Activated CD4-positive, alpha-beta T cell treated with anti-CD3 and anti-CD28 coated beads, Interleukin-2, amount 50 U/mL, for 48 hours (primary cell): ENCODE measurements at places on chromosomes 11 and 22.

GRCh38 chr11:44811841-44812448, 85.2 kb downstream of the TSPAN18 start:
- no peak for DNase-seq

- no peak for DNase-seq
Observed at GRCh38 chr22:19879643-19879991, 24.9 kb upstream of the GNB1L start.

DNA sequence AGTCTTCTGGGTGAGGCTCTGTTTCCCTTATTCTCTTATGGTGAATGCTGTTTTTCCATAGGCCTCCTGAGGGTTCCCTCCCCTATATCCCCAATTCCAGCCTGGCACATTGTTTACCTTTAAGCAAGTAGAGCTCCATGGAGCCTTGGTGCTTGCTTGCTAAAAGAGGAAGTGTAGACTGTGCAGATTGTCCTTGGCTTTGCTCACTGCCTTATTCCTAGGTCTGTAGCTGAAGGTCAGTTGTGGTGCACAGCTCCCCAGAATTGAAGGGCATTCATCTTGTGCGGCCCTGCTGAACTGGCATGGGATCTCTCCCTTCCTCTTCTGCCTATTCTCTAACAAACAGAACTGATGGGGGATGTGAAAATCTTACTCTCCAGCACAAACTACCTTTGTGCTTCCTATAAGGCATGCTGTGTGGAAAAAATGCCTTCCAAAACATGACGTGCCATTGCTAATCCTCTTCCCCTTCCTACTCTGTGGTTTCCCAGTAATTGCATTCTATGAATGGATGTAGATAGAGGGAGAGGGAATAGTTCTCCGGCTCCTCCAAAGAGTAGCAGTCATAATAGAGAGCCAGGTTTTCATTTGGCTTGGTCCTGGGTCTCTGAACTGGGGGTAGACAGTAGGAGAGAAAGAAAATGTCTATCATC, 34.2 kb upstream of the PLET1 start:
- no peak for DNase-seq

DNA sequence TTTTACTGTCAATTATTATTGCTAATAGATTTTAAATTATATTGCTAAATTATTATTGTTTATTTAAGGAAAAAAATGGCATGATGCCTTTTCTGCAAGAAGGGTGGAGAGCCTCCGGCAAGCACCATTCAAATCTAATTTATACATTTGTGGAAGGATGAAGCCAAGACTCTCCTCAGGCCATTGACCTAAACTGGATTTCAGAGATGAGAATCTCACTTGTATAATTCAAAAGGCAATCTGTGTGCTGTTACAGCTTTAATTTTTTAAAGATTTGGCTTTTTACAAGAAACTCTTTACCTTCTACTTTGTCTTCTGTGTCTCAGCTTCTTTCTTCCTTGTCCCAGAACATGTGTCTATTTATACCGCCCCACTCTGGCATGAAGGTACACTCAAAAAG, 722.5 kb downstream of the ETS1 start:
- no peak for DNase-seq

DNA sequence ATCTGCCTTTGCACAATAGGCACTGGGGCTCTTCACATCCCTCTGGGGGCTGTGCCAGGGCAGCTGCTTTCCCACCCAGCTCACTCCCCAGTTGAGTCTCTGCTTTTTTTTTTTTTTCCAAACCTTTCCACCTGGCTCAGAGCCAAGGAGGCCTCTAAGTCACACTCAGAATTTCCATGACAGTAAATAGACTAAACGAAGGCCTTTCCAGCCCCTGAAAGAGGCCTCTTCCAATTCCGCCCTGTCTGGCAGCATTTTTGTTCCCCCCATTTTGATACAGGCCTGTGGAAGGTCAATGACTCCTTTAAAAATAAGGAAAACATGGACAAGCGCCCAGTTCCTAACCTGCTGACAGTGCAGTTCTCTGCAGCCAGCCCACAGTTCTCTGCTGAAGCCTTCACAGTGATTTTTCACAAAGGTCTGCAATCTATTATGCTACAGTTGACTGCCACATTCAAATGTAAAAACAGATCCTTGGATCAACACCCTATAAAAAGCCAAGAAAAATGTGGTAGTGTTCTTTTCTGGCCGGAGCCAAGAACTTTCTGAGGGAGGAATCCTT, 107.5 kb upstream of the SESN3 start:
- no peak for DNase-seq

GRCh38 chr11:44138286-44138685, 42.8 kb downstream of the EXT2 start:
- DNase-seq: no peak

DNA sequence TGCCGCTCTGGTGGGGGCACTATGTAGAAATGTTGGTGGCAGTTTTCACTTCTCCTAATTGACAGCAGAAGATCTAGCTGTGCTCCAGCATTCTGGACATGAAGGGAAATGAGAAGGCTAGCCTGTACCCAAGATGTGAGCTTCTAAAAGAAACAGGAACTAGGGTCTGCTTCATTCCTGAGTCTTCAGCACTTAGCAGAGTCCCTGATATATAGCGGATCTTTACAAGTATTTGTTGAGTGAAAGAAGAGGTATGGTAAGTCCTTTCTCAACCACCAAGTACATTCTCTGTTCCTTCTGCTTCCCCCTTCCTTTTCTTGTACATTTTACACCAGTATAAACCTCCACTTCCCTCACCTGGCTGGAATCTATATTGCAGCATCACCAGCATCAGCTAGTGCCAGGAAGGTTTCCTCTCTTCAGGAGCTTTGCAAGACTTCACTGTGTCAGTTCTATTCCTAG, 408.3 kb upstream of the CADM1 start:
- DNase-seq: no peak

GRCh38 chr22:43262990-43263644, 76.2 kb upstream of the TTLL12 start:
- DNase-seq: peak; percentile 20

- no peak for DNase-seq
Observed at GRCh38 chr11:118838905-118839553, 44.7 kb upstream of the CXCR5 start.

- DNase-seq: no peak
Observed at GRCh38 chr11:100105255-100105981, 581.7 kb upstream of the ARHGAP42 start.

DNA sequence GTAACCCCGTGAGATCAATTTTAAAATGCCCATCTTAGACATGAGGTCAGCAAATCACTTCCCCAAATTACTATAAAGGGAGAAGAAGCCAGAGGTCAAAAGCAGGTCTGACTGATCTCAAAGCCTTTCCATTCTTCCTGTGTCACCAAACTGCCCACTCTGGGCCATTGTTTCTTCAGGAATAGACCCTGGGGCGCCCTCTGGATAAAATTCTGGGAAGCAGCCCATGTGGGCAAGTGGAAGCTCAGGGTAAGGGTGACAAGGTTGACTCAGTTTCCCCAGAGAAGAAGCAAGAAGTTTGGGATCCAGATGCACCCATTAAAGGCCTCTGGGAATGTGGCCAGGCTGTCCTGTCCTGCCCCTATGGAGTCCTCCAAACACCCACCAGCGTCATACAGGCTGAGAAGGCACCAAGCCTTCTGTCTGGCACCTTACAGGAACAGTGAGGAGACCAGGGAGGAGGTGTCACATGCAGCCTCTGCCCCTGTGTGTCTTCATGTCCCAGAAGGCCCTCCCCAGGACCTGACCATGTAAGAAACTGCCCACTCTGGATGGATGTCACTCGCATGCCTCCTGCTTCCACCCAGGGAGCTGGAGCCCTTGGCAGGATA, 50.1 kb downstream of the CHST1 start:
- no peak for DNase-seq

DNA sequence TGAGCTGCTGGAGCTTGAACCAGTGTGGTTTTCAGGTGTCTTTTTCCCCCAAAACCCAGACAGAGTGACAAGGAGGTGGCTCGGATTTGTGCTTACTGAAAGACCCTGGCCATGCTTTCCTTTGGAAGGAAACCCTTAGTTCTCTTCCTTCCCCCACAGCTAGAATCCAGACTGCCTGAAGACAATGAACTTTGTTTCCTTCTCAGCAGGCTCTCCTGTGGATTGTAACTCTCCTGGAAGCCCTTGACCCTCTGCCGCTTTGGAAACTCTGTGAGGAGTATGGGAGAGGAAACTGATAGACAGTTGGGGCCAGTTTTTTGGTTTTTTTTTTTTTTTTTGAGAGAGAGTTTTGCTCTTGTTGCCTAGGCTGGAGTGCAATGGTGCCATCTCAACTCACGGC, 62.1 kb upstream of the SESN3 start:
- DNase-seq: no peak

DNA sequence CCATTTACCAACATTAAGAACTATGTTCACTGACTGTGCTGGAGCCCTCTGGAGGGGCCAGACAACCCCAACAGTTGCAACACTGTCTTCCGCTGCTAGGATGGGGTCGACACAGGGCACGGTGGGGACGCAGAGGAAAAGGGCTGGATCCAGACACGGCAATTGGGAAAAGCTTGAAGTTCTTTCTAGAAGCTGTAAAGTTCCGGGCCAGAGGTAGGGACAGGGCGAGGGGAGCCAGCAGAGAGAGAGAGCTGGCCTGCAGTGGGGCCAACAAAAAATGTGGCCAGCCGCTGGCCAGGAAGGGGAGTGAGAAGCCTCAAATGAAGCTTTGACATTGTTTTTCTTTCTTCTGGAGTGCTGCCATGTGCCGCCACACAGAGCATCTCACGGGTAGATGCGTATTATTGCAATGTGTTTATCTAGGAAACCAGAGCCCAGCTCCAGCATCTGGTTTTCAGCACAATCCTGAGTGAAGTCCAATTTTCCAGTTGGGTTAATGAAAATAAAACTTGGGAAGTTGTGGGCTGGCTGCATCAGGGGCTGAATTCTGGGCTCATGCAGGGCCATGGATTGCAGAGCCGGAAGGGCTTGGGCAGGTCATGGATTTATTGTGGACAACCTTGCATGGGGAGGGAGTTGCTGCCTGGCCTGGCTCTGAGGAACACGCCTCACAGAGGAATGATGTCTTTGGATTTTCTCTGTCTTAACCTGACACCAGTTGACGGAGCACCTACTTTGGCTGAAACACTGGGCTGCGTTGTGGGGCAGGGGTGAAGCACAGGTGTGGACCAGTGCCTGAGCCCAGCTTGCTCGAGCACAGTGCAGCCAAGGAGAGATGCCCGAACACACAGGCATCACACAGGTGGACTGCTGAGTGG, 67.6 kb upstream of the AMPD3 start:
- no peak for DNase-seq

- no peak for DNase-seq
Observed at GRCh38 chr11:119538753-119539152, 115.8 kb upstream of the THY1 start.

DNA sequence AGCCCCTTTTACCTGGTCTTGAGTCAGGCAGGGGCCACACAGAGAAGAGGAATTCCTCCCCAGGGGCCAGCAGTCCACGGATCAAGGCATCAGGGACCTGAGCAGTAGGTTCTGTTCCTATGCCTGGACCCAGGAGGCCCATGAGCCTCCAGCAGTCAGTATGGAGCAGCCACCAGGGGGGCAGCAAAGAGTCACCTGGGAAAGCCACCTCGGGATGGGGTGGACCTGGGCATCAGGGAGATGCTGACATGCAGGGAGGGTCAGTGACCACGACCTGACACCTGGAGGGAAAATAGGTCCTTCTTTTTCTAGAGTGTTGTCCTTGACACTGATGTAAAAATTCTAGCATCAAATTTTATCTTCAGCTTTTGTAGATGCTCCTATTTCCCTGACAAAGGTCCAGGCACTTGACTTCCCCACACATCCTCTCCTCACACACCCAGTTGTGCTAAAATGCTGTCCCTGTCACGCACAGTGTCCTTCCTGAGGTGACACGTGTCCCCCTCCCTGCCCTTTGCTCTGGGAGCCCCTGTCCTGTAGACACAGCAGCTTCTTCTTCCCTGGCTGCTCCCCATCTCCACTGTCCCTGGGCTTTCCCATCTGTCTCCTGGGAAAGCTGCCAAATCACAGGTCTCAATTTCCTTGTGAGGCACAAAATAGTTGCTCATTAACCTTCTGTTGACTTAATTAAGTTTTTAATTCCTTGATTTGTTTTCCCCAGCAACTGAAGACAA, 70.0 kb upstream of the IGLL5 start:
- no peak for DNase-seq

DNA sequence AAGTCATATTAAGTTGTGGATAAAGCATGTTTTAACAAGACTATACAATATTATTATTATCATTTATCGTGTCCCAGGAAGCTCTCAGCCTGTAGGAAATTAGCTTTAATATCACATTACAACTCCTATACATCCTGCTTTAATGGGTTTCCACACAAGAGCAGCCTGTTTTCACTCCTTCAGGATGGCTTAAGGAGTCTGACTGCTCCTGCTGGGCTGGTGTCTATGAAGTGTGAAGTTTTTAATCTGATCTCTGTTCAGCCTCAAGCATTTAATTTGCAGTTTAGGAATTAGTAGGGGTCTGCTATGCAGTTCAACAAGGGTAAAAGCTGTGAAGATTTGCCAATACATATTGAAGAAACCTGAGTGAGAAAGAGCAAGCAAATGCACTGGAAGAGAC, 653.4 kb upstream of the LRRC4C start:
- no peak for DNase-seq

- no peak for DNase-seq
Observed at GRCh38 chr11:73590991-73591390, 6.9 kb downstream of the FAM168A start.

- no peak for DNase-seq
Observed at GRCh38 chr22:25382762-25383161, 163.3 kb downstream of the CRYBB2 start.

GRCh38 chr22:37619991-37620390, 11.4 kb downstream of the GGA1 start:
- DNase-seq: no peak

DNA sequence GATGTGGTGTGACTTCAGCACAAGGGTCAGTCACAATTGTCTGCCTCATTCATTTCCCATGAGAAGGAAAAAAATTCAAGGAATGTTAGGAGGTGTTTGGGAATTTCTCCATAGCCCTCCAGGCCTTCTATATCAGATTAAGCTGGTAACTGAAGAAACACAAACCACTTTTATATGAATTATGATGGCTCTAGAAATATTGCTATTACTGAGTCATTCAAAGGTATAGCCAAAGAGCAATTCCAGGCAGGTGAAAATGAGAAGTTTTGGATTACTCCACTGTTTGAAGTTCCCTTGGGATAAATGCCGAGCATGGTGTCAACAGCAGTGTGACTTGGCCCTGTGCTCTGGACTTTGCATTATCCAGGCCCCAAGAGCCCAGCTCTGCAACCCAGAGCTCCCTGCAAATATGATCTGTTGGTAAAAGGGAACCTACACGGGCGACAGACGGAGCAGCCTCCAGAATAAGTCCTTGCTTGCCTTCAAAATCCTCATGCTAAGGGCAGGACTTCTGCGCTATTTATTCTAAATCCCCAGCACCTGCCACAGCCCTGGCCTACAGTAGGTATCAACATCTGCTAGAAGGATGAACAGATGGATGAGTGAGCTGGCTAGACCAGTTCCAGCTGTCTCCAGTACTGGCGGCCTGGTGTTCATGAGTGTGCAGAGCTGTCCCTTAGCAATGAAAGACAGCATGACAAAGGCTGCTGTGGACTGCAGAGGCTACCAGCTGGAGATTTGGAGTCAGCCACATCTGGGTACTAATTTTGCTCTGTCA, 67.5 kb upstream of the ZBED5 start:
- no peak for DNase-seq

GRCh38 chr11:62411524-62411923, 7.3 kb upstream of the SCGB1A1 start:
- no peak for DNase-seq

DNA sequence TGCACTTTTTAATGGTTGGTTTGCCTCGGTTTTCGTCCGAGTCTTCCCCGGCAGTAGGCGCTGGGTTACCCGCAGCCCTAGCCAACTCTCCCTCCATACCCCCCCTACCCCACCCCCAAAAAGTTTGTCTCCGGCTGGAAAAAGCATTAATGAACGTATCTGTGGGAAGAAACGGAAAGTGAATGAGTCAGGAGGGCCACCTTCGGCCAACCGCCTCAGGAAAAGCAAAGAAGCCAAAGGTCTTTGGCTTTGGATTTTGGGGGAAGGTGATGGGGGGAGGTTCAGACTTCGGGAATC, 508 bp upstream of the FLI1 start:
- no peak for DNase-seq
